Prostate gland (tissue), 2 donors: ENCODE measurements at places on chromosomes 2 and 18.

DNA sequence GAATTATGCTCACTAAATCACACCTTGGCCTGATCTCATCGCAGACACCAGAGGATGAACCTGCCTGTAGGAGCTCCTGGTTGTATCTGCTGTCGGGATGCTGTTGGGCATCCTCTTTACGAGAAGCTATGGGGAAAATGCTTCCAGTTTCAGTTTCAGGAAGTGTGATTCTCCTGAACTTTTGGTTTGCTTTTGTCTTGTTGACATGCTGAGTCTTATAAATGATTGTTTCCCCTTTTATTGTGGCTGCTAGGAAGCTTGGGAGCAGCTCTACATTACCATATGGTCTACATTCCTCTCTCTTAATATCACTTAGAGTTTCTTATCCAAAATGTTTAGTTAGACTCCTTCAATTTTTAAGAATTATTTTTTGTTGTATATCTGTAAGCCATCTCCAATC, 227.5 kb downstream of the MTX2 start:
- no peak for DNase-seq

DNA sequence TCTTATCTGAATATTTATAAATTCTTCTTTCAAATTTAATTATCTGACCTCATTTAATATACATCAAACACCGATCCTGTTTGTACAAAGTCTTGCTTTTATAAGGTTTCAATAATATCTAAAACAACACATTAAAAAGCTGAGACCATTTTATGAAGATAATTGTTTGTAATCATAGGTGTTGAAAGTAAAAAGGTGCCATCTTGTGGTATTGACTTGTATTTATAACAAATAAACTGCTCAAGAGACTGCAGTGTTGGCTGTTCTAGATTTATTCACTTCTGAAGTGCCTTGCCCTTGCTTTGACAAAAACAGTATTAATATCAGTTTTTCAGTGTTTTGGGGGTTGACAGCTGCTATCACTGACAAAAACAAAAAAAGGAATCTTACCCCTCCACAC, 286.8 kb upstream of the HNMT start:
- DNase-seq = no peak

- no peak for DNase-seq
These were observed 10.1 kb downstream of the SP9 start for GRCh38 chr2:174344716-174345461.

DNA sequence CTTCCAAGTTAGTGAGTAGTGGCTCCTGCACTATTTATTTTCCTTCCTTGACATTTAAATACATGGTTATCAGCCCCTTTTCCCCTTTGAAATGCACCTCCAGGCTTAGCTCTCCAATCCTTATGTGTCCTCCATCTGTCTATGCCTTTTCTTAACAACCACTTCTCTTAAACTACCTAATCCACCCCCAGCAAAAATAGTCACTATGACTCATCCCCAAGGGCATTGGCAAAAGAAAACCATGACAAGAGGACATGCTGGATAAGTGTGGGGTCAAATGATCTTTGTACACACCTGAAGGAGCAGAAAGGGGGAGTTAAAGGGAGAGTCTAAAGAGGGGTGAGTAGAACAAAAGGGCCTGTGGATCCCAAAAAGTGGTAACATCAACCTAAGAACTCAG, 127.2 kb downstream of the ANKRD44 start:
- no peak for DNase-seq

GRCh38 chr2:159249990-159250715, 36.4 kb downstream of the WDSUB1 start:
- DNase-seq = peak; percentile 92

- DNase-seq = no peak
These were observed 132.1 kb upstream of the STON1 start for GRCh38 chr2:48397846-48398245.

GRCh38 chr2:19797871-19798270, 103.9 kb downstream of the TTC32 start:
- DNase-seq = no peak

- no peak for DNase-seq
These were observed 100.5 kb upstream of the SPRED2 start for GRCh38 chr2:65532937-65533336.

DNA sequence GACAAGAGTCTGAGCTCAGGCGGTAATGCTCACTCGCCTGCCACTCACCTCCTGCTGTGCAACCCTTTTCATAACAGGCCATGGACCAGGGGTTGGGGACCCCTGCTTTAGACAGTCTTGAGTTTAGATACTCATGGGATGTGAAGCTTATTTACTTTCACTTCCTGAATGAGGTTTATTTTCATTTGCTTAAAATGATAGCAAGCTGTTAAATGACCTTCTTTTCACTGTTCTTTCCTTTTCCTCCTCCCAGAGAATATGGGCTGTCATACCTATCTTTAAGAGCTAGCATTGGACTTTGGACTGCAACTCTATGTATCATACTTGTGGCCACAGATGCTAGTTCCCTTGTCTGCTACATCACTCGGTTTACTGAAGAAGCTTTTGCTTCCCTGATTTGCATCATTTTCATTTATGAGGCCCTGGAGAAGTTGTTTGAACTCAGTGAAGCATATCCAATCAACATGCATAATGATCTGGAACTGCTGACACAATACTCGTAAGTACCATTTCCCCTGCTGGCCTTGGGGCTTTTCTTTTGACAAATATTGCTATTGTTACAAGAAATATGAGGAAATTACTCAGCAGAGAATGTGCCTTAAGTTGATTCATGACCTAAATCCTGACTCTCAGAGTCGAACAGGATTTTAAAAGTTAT, 168.5 kb downstream of the DPP4 start:
- no peak for DNase-seq

DNA sequence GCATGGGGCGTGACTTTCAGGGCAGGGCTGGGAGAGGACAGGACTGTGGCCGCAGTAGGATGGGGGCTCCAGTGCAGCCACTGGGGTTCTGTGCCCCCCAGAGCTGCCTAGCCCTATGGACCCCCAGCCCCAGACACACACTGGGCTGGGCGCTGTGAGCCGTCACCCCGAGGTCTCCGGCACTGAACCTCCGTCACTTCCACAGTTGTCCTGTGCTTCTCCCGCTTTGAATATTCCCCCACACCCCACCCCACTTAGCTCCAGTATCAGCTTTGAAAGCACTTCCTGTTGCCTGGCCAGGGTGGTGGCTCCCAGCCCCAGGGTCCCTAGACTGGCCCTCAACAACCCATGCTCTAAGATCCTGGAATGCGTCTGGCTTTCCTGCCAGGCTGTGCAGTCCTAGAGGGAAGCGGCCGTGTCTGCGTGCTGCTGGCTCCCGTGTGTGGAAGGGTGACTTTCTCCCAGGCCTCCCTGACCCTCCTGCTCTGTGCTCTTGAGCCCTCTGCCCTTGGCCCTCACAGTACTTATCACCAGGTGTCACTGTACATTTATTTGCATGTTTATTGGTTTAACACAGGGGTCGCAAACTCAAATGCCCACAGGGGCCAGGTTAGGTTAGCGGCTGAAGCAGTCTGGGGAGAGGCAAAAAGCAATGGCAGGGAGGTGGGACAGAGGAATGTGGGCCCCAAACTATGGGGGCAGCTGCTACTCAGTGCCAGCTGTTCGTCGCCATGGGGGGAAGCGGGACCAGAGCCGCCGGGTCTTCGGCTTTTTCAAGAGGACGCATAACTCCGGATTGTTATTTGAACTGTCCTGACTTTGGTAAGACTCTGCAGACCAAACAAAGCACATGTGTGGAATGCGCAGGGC, 9.9 kb downstream of the OBSL1 start:
- DNase-seq = no peak

DNA sequence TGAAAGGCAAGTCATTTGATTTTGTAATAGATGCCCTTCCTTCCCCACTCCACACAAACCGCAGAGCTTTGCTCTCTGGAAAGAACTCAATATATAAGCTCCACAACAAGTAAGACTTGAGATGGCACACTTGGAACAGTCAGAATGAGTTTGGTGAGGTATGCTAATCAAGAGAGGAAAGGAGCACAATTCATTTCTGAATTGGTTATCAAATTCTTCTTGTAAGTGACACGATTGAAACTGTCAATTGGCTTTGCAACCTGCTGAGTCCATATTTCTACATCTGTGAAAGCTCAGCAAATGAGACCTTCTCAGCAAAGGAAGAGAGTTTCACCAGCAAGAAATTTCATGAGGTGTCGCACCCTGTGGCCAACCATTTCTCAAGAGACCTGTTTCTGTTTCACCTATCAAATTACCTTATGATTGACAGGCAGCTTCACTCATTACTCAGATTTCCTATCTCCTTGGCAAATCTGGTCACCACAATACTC, 19.1 kb downstream of the CTLA4 start:
- no peak for DNase-seq

GRCh38 chr2:25159949-25160348, 8.4 kb downstream of the POMC start:
- DNase-seq = no peak

- no peak for DNase-seq
These were observed 17.0 kb downstream of the SERPINB8 start for GRCh38 chr18:63986885-63987284.
